ENCODE measurements at places on chromosomes 3 and 15. TPM values are rescaled to one million over a fixed set of nuclear protein-coding genes. Genes with fewer than 3 reads are reported as not detected.

Gene GORASP1
- 72.9 TPM for total RNA-seq

Gene EXD1
- not detected for total RNA-seq

Gene TNNC1
- 591 TPM for total RNA-seq

Gene IL17RE
- 0.59 TPM for total RNA-seq

Gene DUOXA2
- not detected for total RNA-seq

Gene QTRT2
- total RNA-seq, result 21.3 TPM

Gene SNURF
- 8.1 TPM for total RNA-seq

Gene OR5K2
- not detected for total RNA-seq

Gene CEMIP
- 1.4 TPM for total RNA-seq

Gene CAV3
- not detected for total RNA-seq

Gene BTBD1
- total RNA-seq, result 96.5 TPM

Gene PIK3CA
- total RNA-seq, result 42.0 TPM

Gene GPR15
- total RNA-seq, result not detected

Gene RPP14
- total RNA-seq, result 10.3 TPM

Gene VGLL3
- 81.5 TPM for total RNA-seq

Gene SLC22A14
- total RNA-seq, result not detected

Gene PLA1A
- total RNA-seq, result 12.0 TPM

Gene FRMD4B
- total RNA-seq, result 41.7 TPM

Gene STRA6
- total RNA-seq, result 0.39 TPM

Gene FGF7
- total RNA-seq, result 135 TPM

Gene CLDN16
- not detected for total RNA-seq

Gene CLDN1
- 208 TPM for total RNA-seq

Gene TEX55
- not detected for total RNA-seq

Gene LINGO1
- 2.4 TPM for total RNA-seq

Gene GPX1
- total RNA-seq, result 217 TPM

Gene KIF7
- 41.1 TPM for total RNA-seq

Gene MESP2
- total RNA-seq, result not detected

Gene PLS1
- total RNA-seq, result 0.66 TPM

Gene NEK10
- total RNA-seq, result 1.3 TPM

Gene KCNAB1
- 4.2 TPM for total RNA-seq

Gene NT5DC2
- total RNA-seq, result 80.0 TPM

Gene SNRK
- 81.5 TPM for total RNA-seq

Measured in tibial nerve (tissue), 4 donors.